ENCODE measurements at places on chromosomes 7 and 10.

DNA sequence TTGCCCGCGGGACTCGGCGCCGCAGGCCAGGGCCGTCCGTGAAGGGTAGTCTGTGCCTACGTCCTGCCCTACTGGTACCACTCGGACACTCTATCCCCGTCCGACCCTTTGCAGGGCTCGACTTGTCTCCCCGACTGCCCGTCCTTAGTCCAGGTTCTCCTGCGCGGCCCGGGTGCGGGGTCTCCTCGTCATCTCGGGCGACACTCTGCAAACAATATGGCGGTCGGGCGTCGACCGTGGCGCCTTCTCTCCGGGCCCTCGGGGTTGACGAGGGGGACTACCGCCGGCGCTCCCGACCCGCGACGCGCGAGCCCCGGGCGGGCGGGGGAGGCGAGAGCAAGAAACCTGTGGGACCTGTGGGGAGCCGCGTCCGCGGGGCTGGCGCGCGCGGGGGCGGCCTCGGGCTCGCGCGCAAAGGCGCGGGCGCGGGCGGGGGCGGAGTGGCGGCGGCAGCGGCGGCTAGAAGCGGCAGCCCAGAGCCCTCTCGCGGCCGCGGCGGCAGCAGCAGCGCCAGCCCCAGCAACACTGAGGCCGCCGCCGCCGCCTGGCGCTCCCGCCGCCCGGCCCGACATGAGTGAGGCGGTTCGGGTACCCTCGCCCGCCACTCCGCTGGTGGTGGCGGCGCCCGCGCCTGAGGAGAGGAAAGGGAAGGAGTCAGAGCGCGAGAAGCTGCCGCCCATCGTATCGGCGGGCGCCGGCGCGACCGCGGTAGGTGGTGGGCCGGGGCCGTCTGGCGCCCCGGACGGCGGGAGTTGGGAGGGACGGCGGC is at the start of gene HECTD2:
Gene HECTD2 (plus strand): TSS at position 476 of the 769 bp plus-strand sequence. CDS start 95 bp downstream, at position 571.
- H3K4me3 ChIP-seq, result peak within 1 kb of the TSS; percentile 92
- H3K36me3 ChIP-seq, result no peaks in the 10 kb centered on the region
- H3K27ac ChIP-seq, result peak within 1 kb of the TSS; percentile 86
- DNase-seq, result peak; percentile 82
- H3K27me3 ChIP-seq, result peaks cover 3% of the 10 kb centered on the region

DNA sequence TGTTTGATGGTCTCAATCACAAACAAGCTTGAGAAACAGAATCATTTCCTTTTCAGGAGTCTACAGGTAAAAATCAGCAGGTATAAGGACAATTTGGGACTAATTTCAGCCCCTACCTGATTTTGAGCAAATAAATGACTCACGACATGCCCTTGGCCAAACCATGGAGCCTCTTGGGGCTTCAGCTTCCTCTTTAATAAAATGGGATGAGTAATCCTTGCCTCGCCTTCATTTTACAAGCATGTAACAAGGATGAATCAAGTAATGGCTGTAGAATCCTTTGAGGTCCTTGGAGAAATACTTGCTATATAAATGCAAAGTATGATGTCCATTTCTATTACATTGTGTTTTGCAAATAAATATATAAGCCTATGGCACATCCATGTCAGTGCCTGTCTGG is 212.8 kb upstream of the PODXL start:
- H3K27me3 ChIP-seq, result no peaks in the 10 kb centered on the region
- no peak overlapping the region for H3K27ac ChIP-seq
- H3K36me3 ChIP-seq, result no peaks in the 10 kb centered on the region
- H3K4me1 ChIP-seq, result no peaks in the 10 kb centered on the region
- H3K4me3 ChIP-seq, result no peak overlapping the region

DNA sequence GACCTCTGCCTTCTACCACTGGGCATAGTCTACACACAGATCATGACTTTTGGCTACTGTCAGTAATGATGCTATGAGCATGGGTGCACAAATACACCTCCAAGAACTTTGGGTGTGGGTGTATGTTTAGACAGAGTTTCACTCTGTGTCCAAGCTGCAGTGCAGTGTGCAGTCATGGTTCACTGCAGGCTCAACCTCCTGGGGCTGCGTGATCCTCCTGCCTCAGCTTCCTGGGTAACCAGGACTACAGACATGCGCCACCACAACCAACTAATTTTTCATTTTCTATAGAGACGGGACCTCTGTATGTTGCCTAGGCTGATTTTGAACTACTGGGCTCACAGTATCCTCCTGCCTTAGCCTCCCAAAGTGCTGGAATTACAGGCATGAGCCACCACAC is 194.4 kb downstream of the NSUN6 start:
- no peaks in the 10 kb centered on the region for H3K4me1 ChIP-seq
- H3K36me3 ChIP-seq, result no peaks in the 10 kb centered on the region
- no peak overlapping the region for H3K27ac ChIP-seq
- H3K27me3 ChIP-seq, result no peaks in the 10 kb centered on the region
- no peak overlapping the region for H3K4me3 ChIP-seq

DNA sequence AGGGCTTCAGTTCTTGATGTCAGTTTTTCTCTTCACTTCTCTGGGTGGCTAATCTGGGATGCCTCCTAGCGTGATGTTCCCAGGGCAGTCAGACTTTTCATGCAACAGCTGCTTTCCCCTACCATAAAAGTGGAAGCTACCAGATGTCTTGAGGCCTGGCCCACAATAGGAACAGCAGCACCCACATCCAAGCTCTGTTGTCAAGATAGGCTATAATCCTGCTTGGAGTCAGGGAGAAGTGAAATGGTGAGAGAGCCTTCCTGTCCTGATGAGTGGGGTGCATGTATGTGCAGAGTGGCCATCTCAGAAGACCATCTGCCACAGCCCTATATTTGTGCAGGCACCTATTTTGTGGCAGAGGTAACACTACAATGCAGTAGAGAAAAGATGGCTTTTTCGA is 108.0 kb downstream of the HTR5A start:
- H3K27ac ChIP-seq, result no peak overlapping the region
- H3K27me3 ChIP-seq, result no peaks in the 10 kb centered on the region
- no peaks in the 10 kb centered on the region for H3K4me1 ChIP-seq
- no peak for DNase-seq
- no peaks in the 10 kb centered on the region for H3K36me3 ChIP-seq
- H3K4me3 ChIP-seq, result no peak overlapping the region

DNA sequence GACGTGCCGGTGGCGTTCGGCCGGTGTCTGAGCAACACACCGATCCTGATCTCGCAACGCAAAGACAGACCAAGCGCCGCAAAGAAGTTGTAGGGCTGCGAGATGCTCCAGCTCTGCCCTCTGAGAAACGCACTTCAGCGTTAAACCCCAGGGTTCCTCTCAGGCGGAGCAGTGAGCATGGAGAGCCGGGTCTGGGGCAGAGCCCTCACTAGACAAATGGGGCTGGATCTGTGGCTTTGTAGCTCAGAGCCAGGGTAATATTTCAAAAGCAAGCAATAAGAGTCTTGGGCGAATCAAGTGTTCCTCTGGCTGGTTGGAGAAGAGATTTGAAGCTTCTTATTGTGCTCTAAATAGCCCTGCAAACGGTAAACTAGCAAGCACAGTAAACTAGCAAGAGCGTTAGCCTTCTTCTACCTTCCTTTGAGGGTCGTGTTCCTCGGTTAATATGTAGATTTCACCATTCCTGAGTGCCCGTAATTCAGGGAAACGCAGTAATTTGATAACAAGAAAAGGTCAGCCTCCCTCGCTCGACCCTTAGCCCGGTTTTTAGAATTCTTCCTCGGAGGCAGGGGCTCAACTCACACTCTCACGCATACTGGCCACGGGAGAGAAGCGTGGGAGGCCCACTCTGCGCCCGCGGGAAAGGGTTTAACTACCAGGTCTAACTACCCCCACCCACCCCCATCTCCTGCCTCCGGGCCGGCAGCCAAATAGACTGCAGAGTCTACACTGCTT is 6.7 kb downstream of the SKAP2 start:
- H3K27me3 ChIP-seq, result peaks cover 13% of the 10 kb centered on the region
- H3K36me3 ChIP-seq, result no peaks in the 10 kb centered on the region
- H3K27ac ChIP-seq, result no peak overlapping the region
- DNase-seq, result no peak

DNA sequence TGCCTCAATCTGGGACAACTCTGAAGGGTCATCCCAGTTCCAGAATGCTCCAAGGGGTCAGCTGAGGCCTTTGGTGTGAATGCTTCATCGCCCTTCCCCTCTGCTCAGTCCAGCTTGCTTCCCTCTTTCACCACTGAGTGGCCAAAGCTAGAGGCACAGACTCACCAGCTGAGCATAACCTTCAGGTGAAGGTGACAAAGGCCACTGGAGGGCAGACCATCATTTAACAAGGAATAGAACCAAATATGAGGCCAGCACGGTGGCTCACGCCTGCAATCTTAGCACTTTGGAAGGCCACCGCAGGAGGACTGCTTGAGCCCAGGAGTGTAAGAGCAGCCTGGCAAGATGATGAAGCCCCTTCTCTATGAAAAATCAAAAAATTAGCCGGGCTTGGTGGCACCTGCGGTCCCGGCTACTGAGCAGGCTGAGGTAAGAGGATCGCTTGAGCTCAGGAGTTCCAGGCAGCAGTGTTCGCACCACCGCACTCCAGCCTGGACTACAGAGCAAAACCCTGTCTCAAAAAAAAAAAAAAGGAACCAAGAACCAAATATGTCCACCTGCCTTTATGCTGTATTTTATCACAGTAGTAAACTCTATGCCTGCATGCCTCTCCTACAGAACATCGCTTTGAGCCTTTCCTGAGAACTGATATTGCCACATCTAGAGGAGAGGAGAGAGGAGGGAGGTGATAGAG is 13.4 kb downstream of the PRKAG2 start:
- peaks cover 4% of the 10 kb centered on the region for H3K4me1 ChIP-seq
- H3K27ac ChIP-seq, result no peak overlapping the region
- H3K27me3 ChIP-seq, result no peaks in the 10 kb centered on the region

GRCh38 chr7:151626422-151627115 is 106.9 kb upstream of the RHEB start:
- no peaks in the 10 kb centered on the region for H3K27me3 ChIP-seq
- DNase-seq, result no peak
- H3K4me1 ChIP-seq, result peaks cover 13% of the 10 kb centered on the region
- H3K27ac ChIP-seq, result no peak overlapping the region

- H3K36me3 ChIP-seq, result no peaks in the 10 kb centered on the region
- no peaks in the 10 kb centered on the region for H3K27me3 ChIP-seq
Measured at GRCh38 chr10:43698156-43698555, 49.5 kb upstream of the ZNF32 start.

DNA sequence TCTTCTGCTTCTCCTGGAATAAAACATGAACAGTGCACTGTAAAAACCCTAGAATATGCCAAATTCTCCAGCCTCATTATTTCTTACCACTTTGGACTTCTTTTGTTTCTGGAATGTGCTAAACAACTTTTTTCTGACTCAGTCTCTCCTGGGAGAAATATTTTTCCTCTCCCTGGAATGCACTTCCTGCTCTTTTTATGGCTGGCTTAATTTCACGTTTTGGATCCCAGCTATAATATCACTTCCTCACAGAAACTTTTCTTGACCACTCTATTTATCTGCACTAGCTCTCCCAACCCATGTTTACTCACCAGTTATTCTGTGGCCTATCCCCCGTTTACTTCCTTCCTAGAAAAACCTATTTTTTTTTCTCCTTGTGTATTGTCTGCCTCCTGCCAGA is 26.7 kb downstream of the ABCB5 start:
- no peak overlapping the region for H3K4me3 ChIP-seq
- no peak overlapping the region for H3K27ac ChIP-seq
- no peaks in the 10 kb centered on the region for H3K36me3 ChIP-seq

GRCh38 chr7:113705439-113705838 is 213.4 kb downstream of the PPP1R3A start:
- DNase-seq, result no peak
- H3K4me1 ChIP-seq, result no peaks in the 10 kb centered on the region
- H3K36me3 ChIP-seq, result no peaks in the 10 kb centered on the region
- no peak overlapping the region for H3K27ac ChIP-seq
- H3K4me3 ChIP-seq, result no peak overlapping the region

DNA sequence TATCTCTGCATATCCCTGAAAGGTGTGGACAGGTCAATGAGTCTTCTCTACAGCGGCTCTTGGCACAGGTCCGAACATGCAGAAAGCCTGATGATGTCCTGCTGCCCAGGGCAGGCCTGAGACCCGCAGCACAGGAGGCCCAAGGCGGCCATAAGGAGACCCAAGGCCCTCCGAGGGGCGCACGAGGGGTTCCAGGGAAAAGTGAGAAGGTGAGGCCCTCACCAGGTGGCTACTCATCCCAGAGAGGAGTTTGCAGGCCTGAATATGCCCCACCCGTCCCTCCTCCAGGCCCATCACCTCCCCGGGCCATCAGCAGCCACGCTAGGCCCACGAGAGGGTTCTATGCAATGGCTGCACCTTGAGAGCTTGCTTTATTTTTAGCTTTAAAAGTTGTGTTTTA is 173.4 kb upstream of the RHEB start:
- no peak for DNase-seq
- H3K27me3 ChIP-seq, result no peaks in the 10 kb centered on the region
- H3K27ac ChIP-seq, result no peak overlapping the region
- no peaks in the 10 kb centered on the region for H3K4me1 ChIP-seq

GRCh38 chr7:12765431-12766100 is 78.1 kb downstream of the ARL4A start:
- DNase-seq, result no peak
- H3K4me1 ChIP-seq, result no peaks in the 10 kb centered on the region

GRCh38 chr10:116029826-116030225 is 243.2 kb downstream of the GFRA1 start:
- no peaks in the 10 kb centered on the region for H3K4me1 ChIP-seq
- H3K27ac ChIP-seq, result no peak overlapping the region
- H3K27me3 ChIP-seq, result no peaks in the 10 kb centered on the region
- no peak overlapping the region for H3K4me3 ChIP-seq
- H3K36me3 ChIP-seq, result no peaks in the 10 kb centered on the region

- no peak overlapping the region for H3K4me3 ChIP-seq
- peaks cover 43% of the 10 kb centered on the region for H3K27me3 ChIP-seq
- no peaks in the 10 kb centered on the region for H3K36me3 ChIP-seq
- H3K27ac ChIP-seq, result no peak overlapping the region
Measured at GRCh38 chr10:97179731-97180362, 5.9 kb downstream of the SLIT1 start.

DNA sequence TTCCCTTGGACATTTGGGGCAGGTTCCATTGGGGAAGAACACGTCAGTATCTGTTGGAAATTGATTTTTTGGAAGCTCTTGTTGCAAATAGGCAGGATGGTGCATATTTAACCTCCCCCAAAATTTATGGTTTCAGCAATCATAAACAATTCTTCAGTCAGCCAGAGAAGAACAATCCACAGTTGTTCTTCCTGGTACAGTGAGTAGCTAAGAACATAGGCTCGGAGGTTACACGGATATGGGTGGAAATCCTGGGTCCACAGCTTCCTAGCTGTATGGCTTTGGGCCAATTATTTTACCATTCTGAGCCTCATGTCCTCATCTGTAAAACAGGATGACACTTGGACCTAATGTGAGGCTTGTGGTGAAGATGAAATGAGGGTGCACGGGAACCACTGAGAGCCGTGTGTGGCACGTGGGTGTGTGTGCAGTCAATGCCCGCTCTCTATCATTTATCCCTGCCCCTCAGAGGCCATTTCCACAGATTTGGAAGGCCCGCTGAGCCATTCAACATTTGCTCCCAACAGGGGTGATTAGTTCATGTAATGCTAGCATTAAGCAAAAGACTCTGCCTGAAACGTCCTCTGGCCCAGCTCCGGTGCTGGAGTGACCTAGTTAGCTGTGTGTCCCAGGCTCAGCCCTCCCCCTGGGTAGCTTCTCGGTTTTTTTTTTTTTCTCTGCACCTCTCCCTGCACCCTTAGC is 9.7 kb downstream of the CAMK1D start:
- no peak for DNase-seq
- H3K36me3 ChIP-seq, result no peaks in the 10 kb centered on the region
- H3K4me1 ChIP-seq, result peaks cover 18% of the 10 kb centered on the region

Measured in CD4-positive, alpha-beta T cell (primary cell).